Heart left ventricle (tissue), 16 donors: ENCODE measurements at places on chromosomes 5 and 9. TPM values are rescaled to one million over a fixed set of nuclear protein-coding genes. Genes with fewer than 3 reads are reported as not detected.

GARIN3 gene
- not detected for total RNA-seq

CCL27 gene
- 0.40 TPM for total RNA-seq

- no peak for DNase-seq
Measured at GRCh38 chr5:97991236-97991635, 782.2 kb upstream of the RGMB start.

GRCh38 chr5:98573834-98574320 is 199.6 kb upstream of the RGMB start:
- DNase-seq = no peak

DDX4 gene
- total RNA-seq = not detected

ANKRD55 gene
- total RNA-seq = not detected

DNA sequence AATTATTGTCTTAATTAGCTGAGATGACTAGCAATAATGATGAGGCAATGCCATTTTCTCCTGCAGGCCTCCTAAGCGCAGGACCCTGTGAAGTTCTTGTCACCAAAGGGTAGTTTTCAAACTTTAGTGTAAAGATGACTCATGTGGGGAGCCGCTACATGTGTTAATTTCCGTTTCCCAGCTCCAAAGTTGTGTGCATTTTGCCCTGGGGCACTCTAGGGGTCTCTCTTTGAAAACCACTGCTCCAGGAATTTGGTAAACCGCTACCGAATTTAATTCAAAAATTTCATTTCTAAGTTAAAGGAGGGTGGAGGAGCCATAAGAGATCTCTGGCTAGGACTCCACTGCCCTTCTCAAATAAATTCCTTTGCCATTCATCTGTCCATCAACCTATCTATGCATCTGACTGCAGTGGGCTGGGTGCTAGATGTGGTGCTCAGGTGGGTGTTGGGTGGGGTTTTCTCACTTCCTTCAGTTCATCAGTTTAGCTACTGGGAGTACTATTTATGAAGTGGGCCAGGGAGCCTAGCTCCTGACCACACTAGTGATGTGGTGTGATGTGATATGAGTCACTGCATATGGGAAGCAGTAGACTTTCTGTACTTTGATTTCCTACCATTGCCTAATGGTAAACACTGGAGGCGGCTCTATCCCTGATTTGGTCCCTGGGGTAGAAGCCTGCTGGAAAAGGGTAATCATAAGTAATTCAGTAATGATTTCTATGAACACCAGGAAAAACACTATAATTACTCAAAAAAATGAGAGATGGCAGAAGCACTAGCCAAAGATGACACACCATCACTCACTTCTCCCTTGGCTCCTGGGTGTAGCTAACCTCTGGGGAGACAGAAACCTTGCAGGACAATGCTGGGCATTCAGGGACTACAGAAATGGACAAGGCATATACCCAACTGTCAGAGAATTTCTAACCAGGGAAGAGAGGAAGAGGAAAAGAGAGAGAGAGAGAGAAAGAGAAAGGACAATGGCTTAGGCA is 4.0 kb upstream of the ZSWIM6 start:
- DNase-seq = no peak
